ENCODE measurements at places on chromosomes 6 and 20.

GRCh38 chr20:54351371-54352136 is 123.8 kb upstream of the DOK5 start:
- no peak for DNase-seq

- no peak for DNase-seq
These were observed 99.1 kb upstream of the KCNQ5 start for GRCh38 chr6:72522735-72523141.

- DNase-seq: no peak
These were observed 235.8 kb upstream of the KCNG1 start for GRCh38 chr20:51258582-51259165.

DNA sequence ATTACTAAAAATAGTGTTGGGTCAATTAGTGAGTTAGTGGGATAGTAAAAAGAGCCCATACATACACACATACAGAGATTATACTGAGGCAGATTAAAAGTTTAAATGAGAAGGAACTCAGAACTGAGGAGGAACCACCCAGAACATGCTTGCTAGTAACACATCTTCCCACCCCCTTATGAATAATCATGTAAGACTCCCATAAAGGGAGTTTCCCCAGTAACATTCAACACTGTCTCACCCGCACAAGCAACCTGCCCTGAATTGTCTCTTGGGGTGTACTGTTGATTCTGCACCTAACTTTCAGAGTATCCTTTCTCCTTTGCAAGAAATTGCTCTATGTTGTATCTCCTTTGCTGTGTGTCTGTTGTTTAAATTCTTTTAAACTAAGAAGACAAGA is 11.1 kb upstream of the HLA-DQB2 start:
- DNase-seq: no peak

- no peak for DNase-seq
These were observed 39.3 kb upstream of the APCDD1L start for GRCh38 chr20:58554541-58554940.

- DNase-seq: no peak
These were observed 129.9 kb downstream of the FYN start for GRCh38 chr6:111743360-111743759.

GRCh38 chr6:33208091-33208967 is at the start of gene RING1:
RING1 (plus strand) TSS chr6:33208500; CDS start chr6:33208823, 323 bp downstream.
- DNase-seq: peak; percentile 78

GRCh38 chr20:31595654-31596411 is 9.3 kb upstream of the ID1 start:
- DNase-seq: no peak

DNA sequence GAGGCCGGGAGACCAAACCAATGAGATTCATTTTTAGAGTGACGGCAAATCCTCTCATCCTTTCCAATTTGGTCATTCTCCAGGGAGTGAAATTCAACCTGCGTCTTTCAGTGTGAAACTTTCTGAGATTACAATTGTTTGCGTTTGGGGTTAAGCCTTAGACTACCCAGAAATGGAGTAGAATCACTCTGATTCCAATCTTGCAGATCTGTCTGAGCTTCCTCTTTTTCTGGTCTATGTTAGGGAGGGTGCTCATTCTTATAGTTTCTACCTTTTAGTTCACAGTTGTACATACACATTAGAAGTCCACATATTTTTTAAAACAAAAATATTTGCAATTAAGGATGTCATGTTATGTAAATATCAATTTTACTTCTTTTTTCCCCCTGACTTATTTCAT is 183.0 kb upstream of the PHACTR1 start:
- DNase-seq: no peak

DNA sequence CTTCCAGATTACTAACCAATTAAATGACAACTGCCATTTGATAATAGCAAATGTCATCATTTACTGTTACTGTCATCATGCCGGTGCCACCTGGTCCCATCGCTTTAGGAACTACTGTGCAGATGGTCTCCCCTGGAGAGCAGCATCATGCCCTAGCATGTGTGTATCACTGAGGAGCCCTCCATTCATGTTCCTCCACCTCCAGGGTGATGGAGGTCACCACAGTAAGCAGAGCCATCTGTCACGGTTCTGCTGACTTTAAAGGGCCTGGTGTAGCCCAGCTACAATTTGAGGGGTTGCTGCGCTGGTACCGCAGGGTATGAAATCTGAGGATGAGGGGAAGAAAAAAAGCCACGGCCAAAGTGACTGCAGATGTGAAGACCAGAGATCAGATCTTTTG is 118.8 kb upstream of the KCNK16 start:
- DNase-seq: no peak

DNA sequence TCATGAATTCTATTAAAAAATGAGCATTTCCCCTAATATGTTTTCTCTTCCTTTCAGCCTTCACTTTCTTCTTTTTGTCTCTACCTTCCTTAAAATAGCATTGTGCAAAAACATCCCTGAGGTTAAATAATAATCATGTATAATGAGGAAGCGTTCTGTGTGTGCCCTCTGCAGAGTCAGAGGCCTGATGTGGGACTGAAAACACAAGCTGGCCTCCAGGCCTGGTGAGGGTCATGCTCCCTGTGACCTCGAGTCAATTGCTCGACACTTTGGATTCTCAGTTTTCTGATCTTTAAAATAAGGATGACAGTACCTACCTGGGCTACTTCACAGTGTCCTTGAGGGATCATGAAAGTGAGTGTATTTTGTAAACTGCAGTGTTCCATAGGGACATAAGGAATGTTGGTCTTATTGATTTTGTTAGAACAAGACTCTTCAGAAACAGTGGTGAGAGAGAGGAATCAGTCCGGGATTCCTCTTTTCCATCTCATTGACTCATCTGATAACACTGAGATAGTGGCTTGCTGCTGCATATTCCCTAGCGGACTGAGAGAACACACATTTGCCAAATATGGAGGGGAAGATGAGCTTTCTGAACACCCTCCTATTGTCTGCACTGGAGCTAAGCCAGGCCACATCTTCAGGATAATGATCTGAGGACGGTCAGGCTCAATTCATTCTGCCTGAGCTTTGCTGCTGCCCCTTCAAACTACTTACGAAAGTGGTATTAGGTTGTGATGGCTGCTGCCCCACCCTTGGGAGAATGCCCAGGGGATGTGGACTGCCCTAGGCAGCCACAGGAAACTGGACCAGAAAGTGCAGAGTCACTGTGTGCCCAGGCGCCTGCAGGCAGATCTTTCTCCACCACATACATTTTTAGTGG is 39.6 kb upstream of the PDE7B start:
- no peak for DNase-seq

GRCh38 chr6:79404261-79404660 is 133.0 kb downstream of the LCA5 start:
- no peak for DNase-seq

- no peak for DNase-seq
These were observed 2.0 kb downstream of the GFRA4 start for GRCh38 chr20:3661060-3661813.

- no peak for DNase-seq
These were observed 6.2 kb downstream of the CDH22 start for GRCh38 chr20:46302106-46302505.

DNA sequence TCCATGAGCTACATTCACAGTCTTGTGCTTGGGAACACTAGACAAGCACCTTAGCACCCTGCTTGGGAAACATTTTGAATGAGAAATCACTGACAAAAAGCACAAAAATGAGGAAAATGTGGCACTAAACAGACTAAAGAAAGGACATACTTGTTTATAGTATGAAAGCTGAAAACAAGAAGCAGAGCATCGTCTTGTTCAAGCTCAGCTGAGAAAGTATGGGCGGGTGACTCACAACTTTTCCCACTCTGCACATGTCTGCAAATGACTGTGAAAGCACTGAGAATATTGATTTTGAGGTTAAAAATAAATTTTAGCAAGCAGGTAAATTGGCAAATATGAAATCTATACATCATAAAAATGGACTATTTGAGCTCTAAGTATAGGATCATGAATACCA is 725.3 kb downstream of the COL12A1 start:
- no peak for DNase-seq

DNA sequence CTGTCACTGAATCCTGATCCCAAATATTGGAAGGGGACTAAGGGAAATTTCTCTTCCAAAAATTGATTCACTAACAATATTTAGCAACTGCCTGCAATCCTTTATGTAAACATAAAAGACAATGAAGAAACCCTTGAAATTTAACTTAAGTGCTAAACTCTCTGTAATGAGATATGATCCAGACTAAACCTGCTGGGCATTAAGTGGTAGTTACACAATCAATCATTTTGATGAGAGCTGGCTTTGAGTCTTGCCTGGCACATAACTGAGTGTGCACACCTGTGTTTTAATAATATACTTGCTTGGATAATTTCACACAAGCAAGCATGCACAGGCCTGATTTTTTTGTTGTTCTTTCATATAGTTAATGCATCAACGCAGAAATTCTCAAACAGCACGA is 9.8 kb upstream of the ZFP64 start:
- DNase-seq: no peak

GRCh38 chr6:158257781-158258180 is 54.5 kb upstream of the TULP4 start:
- no peak for DNase-seq

- no peak for DNase-seq
These were observed 6.7 kb downstream of the RGS19 start for GRCh38 chr20:64072498-64073063.

GRCh38 chr6:160132776-160133338 is 11.2 kb downstream of the SLC22A1 start:
- DNase-seq: no peak

- no peak for DNase-seq
These were observed 44.8 kb downstream of the POPDC3 start for GRCh38 chr6:105135056-105135455.

DNA sequence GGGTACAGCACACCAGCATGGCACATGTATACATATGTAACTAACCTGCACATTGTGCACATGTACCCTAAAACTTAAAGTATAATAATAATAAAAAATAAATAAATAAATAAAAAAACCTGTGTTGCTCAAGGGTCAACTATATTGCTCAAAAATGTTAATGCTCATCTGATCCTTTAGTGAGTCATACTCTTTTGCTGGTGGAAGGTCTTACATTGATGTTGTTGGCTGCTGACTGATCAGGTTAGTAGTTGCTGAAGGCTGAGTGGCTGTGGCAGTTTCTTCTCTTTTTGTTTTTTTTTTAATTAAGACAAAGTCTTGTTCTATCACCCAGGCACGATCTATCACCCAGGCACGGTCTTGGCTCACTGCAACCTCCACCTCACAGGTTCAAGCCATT is 29.6 kb upstream of the SMIM26 start:
- no peak for DNase-seq

DNA sequence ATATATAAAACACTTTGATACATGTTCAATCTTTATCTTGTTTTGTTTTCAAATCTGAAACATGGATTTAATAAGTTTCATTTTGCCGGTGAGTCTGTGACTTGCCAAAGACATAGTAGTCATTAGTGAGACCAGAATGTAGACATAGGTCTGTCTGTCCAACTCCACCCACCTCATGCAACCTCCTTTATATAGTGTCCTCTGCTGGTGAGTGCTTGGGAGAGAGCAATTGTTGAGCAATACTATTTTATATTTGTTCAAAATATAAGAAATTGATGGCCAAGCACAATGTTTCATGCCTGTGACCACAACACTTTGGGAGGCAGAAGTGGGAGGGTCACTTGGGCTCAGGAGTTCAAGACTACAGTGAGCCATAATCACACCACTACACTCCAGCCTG is 10.8 kb upstream of the LY86 start:
- no peak for DNase-seq

DNA sequence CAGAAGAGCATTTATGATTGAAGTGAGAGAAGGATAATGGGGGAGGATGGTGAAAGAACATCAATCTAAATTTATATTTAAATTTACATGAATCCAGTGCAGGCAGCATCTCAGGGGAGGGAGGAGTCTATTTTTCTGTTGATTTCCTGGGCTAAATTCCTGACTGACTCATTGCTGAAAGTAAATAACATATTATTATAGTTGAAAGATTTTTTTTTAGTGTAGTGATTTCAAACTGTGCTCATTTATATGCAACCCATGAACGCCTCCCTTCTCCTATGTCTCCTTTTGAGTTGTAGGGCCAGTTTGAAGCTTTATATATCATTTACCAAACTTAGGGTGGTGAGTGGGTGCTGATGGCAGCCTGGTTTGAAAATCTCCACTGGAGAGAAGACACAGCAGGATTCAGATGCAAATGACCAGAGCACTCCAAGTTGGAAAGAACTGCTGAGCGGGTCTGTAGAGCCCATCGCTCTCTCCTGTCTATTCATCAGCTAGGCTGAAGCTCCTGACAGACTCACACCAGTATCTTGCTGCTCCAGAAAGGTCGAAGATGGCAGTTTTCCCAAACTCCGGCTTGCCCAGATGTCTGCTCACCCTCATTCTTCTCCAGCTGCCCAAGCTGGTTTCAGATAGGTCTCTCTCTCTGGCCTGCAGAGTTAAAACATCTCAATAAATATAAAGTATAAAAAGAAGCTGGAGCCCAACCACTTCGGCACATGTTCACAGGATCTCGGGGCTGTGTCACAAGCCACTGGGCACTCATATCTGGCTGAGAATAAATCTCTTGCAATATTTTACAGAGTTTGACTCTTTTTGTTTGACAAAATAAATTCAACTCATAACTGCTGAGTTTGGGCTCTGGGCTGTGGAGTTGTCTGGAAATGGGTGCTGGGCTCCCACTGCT is 18.3 kb downstream of the BTN2A1 start:
- no peak for DNase-seq

DNA sequence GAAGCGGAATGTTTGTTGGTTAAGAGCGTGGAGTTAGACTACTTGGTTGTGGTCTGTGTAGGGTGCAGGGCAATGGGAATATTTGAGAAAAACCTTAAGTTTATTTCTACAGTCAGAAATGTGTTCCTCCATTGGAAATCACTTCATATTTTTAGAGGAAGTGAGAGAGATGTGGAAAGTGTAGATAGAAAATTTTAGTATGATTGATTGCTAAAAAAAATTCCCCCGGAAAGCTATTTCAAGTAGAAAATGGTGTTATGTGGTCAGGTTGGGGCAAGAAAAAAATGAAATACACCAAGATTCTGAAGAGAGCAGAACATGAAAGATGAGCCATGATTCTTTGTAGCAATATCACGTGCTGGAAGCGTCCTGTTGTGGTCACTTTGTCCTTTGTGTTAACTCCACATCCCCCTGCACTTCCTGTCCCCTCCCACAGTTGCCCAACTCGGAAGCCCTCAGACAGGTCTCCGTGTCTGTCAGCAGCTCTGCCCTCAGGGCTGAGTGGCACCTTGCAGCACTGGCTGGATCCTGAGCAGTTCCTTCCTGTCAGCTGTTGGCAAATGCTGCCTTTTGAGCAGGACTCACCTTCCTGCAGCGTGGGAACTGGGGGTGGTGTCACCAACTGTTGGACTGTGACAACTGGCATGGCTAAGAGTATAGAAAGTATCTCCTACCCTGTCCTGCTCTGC is 137.5 kb upstream of the SLC24A3 start:
- no peak for DNase-seq

All from activated CD8-positive, alpha-beta memory T cell treated with anti-CD3 and anti-CD28 coated beads for 4 hours (primary cell).